ENCODE measurements at places on chromosomes 5 and 9.

GRCh38 chr5:87110721-87111120 is 157.0 kb upstream of the RASA1 start:
- no peak for DNase-seq

GRCh38 chr9:16320338-16320902 is 550.0 kb downstream of the BNC2 start:
- DNase-seq = no peak

DNA sequence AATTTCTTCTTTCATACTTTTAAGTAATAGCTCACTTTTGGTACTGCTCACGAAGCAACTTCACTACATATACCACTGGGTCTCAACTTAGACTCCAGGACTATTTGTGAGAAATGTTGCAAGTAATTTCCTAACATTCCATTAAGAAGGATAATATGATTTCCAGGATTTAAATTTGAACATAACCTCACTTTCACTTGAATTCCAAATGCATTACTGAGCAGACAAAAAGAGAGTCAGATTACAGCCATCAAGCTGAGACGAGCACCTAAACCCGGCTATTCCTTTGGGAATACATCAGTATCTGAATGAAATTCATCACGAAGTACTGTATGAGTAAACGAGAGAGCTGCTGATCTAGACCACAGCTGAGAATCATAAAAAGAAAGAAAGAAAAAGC is 47.3 kb downstream of the LIFR start:
- no peak for DNase-seq

- DNase-seq = no peak
Measured at GRCh38 chr5:6392561-6392960, 14.2 kb upstream of the MED10 start.

GRCh38 chr9:107949061-107949460 is 459.5 kb upstream of the KLF4 start:
- no peak for DNase-seq

- DNase-seq = no peak
Measured at GRCh38 chr5:133985540-133986180, 17.2 kb upstream of the C5orf15 start.

Measured in effector CD4-positive, alpha-beta T cell (primary cell).